ENCODE measurements at places on chromosomes 4 and X.
A peak's percentile ranks its signal among the peaks of the same experiment; 100 is the strongest.

GRCh38 chr4:75289914-75290582, 224.2 kb downstream of the RCHY1 start:
- peak; percentile 60 for DNase-seq

- DNase-seq, result no peak
Observed at GRCh38 chr4:43399726-43400125, 507.2 kb downstream of the GRXCR1 start.

DNA sequence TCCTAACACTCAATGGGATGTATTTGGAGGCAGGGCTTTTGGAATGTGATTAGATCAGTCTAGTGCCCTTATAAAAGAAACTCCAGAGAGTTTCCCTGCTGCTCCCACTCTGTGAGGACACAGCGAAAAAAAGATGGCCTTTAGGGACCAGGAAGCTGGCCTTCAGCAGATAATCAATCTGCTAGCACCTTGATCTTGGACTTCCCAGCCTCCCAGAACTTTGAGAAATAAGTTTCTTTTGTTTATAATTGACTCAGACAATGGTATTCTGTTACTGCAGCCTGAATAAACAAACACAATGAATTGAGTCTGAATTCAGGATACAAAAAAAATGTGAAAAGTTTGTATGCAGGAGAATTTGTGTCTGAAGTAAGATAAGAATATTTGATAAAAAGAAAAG, 842.1 kb downstream of the FSTL5 start:
- no peak for DNase-seq

DNA sequence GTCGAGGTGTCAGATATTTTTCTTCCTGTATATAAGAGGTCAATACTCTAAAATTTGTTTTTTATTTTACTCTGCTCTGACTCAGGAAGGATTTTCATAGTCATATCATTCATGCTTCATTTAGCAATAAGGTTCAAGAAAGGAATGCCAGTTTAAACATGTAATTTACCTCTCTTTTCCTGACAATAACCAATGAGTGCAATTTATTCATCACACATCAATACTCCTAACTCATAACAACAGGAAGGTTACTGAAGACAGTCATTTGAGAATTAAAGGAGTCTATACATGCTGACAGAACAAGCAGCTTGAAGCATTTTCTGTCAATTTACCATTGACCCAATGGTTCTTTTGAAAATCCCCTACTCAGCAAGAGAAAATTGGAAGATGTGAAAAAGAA, 190.3 kb upstream of the RPS6KA3 start:
- DNase-seq, result no peak

DNA sequence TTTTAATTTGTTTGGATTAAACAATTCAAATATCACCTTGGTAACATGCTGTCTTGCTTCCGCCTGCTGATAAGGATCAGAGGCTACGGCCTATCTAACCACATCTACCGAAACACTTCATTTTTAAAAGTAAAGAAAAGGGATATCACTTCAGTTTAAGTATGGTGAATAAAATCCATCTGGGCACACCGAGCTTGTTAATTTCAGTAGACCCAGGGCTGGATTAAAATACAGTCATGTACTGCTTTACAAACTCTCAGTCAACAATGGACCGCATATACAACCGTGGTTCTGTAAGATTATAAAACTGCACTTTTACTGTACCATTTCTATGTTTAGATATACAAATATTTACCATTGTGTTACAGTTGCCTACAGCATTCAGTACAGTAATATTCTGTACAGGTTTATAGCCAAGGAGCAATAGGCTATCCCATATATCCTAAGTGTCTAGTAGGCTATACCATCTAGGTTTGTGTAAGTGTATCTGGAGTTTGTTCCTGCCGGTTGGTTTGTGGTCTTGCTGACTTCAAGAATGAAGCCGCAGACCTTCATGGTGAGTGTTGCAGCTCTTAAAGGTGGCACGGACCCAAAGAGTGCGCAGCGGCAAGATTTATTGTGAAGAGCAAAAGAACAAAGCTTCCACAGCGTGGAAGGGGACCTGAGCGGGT, 40.0 kb downstream of the SEPTIN11 start:
- DNase-seq, result no peak

Measured in NCI-H2029 treated with DMSO at 0.1 percent for 48 hours (cell line).